ENCODE measurements at places on chromosomes 3 and 15.

GRCh38 chr15:66573719-66574595, 8.2 kb upstream of the LCTL start:
- peak; percentile 80 for DNase-seq

DNA sequence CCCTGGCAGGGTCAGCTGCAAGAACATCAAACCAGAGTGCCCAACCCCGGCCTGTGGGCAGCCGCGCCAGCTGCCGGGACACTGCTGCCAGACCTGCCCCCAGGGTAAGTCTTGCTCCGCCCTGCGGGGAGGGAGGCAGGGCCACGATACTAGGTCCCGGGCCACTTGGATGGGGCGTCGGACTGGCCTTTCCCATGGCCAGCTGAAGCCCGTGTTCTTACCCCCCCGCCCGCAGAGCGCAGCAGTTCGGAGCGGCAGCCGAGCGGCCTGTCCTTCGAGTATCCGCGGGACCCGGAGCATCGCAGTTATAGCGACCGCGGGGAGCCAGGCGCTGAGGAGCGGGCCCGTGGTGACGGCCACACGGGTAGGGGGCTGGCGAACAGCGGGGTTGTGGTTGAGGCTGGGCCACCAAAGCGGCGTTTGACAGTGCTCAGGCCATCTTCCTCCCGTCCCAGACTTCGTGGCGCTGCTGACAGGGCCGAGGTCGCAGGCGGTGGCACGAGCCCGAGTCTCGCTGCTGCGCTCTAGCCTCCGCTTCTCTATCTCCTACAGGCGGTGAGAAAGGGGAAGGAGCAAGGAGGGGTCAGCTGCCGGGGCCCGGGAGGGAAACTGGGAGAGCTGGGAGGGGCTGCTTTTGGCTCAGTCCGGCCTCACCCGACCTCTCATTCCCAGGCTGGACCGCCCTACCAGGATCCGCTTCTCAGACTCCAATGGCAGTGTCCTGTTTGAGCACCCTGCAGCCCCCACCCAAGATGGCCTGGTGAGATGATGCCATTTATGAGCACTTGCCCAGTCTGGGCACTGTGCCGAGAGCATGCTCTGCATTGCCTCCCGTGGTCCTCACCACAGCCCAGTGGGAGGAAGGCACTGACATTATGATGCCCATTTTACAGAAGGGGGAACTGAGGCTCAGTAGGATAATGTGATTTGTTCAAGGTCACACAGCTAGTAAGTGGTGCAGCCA, 1.7 kb downstream of the CHRD start:
- DNase-seq = no peak

GRCh38 chr3:109387201-109387600, 49.9 kb upstream of the DPPA4 start:
- DNase-seq = no peak

DNA sequence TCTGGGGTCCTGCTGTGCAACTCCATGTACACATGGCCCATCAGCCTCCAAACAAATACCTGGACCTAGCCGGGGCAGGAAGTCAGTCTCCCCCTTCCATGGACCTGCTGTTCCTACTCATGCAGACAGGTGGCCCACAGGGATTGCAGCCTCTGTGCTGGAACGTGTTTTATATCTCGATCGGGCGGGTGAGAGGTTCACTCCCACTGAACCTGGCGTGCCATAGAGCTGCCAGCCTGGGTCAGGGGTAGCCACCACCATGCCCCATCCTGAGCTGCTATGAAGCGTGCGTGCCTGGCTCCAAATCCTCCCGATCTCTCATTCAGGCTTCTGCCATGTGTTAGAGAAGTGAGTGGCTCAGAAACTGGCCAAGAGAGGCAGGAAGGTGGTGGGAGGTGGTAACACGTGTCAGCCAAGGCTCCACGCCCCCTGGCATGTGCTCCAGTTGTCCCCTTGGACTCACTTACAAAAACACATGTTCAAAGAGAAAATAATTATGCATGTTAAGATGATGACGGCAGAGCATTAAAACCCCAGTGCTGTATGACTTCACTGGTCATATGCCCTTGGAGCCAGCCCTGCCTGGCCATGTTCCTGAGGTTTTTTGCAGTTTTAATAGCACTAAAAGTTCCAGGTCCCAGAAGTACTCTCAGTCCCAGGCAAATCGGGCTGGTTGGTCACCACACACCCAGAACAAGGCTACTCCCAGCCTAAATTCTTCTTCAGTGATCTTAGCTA, 30.6 kb downstream of the CTSH start:
- DNase-seq = peak; percentile 55

- no peak for DNase-seq
Measured at GRCh38 chr15:71261909-71262308, 146.6 kb downstream of the THSD4 start.

DNA sequence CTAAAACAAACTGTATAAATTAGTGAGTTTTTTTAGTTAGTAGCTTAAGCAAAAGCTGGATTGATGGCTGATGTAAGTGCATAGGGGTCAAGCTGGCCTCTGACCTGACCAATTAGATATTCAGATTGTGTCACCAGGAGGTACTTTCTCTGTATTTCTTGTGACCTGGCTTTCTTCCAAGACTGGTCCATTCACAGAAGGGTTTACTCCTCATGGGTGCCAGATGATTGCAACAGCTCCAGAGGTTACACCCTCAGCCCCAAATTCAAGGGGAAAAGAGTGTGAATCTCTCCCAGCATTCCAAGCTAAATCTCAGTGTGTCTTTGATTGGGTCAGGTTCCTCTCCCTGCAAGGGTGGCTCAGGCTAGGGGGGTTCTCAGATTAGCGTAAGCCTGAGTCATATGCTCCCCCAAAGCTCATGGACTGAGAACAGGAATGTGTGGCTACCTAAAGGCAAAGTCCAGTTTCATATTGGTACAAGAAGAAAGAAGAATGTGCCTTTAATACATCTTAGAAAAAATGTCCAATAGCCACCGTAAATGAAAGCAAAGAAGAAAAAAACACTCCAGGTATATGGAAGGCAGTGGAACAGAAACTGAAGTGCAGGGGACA, 16.5 kb downstream of the PML start:
- no peak for DNase-seq

GRCh38 chr3:34365771-34366170, 567.3 kb downstream of the PDCD6IP start:
- no peak for DNase-seq

DNA sequence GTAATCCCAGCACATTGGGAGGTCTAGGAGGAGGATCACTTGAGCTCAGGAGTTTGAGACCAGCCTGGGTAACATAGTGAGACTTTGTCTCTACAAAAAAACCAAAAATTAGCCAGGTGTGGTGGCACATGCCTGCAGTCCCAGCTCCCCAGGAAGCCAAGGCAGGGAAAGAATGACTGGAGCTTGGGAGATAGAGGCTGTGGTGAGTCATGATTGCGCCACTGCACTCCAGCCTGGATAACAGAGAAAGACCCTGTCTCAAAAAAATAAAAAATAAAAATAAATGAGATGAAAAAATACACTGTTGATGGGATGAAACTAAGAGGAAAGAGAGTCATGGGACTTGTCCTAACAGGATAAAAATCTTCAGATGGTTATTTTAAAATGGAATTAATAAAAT, 137.6 kb downstream of the IMPG2 start:
- no peak for DNase-seq

DNA sequence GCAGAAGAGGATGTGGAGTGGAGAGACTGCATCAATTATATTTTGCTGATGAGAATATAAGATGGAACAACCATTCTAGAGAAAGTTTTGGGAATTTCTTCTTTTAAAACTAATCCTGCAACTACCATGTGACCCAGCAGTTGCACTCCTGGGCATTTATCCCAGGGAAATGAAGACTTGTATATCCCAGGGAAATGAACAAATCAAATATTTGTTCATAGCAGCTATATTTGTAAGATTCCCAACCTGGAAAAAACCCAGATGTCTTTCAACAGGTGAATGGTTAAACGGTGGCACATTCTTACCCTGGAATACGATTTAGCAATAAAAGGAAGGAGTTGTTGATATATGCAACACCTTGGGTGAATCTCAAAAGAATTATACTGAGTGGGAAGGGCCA, 385.3 kb upstream of the TPRG1 start:
- DNase-seq = no peak

DNA sequence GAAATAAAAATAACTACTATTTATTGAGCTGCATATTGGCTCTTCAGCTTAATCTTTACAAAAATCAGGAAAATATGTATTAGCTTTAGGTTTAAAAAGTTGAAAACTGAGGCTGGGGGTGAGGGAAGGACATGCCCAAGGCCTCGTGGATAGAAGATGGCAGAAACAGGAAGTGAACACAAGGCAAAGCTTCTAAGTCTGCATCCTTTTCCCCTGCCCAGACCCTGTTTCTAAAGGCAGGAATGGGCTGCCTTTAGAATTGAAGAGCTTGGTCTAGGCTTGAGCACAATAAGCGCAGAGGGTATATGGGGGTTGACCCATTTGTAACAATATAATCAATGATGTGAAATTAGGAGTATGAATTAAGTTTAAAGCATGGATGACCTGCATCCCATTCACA, 6.1 kb downstream of the CLDN18 start:
- DNase-seq = no peak

GRCh38 chr15:90291679-90292356, 26.3 kb downstream of the NGRN start:
- DNase-seq = no peak

DNA sequence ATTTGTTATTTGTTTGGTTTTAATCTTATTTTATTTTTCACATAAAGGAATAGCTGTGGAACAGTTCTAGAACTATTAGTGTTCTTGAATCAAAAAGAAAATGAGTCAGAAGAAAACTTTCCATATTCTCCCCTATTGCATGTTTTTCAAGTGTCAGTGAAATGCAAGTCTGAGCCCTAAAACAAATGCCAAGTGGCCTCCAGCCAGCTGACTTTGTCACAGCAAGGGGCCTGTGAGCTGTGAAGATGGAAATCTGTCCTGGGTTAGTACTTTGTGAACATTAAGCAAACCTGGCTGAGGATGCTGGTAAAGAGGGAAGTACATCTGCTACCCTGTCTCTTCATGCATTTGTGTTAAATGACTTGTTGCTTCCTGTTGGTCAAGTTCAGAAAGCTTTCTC, 14.2 kb downstream of the LRRC49 start:
- no peak for DNase-seq

GRCh38 chr3:178510496-178510895, 25.7 kb upstream of the KCNMB2 start:
- no peak for DNase-seq

- peak; percentile 41 for DNase-seq
Measured at GRCh38 chr3:162525066-162525742, 1028.6 kb downstream of the OTOL1 start.

Measured in right forelimb (tissue), 1 donor.